ENCODE measurements at places on chromosomes 7 and 10. TPM values are rescaled to one million over a fixed set of nuclear protein-coding genes. Genes with fewer than 3 reads are reported as not detected.
A peak's percentile ranks its signal among the peaks of the same experiment; 100 is the strongest.

DNA sequence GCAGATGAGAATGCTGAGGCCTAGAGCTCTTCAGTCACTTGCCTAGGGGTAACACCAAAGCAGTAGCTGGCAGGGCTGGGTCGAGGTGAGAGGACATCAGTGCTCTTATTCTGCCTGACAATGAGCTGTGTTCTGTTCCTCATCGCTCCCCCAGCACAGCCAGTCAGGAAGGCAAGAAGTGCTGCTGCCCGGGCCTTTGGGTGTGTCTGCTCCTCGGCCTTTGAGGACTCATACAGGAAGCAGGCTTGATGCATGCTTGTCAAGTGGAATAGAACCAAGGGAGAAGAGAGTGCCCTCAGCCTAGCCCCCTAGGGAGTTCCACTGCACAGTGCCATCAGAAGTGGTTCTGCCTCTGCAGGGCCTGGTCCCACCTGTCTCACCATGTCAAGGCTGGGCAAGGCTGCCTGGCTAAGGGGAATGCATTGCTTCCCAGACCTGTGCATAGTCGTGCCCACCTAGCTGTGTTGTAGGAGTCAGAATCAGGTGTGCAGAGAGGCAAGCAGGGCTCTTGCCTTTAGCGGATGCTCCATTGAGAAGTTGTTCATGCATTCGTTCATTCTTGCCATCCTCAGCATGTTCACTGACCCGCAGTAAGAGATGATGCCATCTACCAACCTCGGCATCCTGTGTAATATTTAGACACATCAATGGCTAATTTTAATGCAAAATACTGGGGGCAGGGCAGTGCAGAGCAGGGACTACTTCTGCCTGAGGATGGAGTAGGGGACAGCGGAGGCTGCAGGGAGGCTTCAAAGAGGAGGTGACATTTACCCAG is 156.6 kb downstream of the RPS24 start:
- no peak for DNase-seq

- no peak for DNase-seq
Measured at GRCh38 chr10:120051671-120052070, 159.1 kb downstream of the SEC23IP start.

- no peak for DNase-seq
Measured at GRCh38 chr10:119498889-119499676, 43.4 kb downstream of the RGS10 start.

DNA sequence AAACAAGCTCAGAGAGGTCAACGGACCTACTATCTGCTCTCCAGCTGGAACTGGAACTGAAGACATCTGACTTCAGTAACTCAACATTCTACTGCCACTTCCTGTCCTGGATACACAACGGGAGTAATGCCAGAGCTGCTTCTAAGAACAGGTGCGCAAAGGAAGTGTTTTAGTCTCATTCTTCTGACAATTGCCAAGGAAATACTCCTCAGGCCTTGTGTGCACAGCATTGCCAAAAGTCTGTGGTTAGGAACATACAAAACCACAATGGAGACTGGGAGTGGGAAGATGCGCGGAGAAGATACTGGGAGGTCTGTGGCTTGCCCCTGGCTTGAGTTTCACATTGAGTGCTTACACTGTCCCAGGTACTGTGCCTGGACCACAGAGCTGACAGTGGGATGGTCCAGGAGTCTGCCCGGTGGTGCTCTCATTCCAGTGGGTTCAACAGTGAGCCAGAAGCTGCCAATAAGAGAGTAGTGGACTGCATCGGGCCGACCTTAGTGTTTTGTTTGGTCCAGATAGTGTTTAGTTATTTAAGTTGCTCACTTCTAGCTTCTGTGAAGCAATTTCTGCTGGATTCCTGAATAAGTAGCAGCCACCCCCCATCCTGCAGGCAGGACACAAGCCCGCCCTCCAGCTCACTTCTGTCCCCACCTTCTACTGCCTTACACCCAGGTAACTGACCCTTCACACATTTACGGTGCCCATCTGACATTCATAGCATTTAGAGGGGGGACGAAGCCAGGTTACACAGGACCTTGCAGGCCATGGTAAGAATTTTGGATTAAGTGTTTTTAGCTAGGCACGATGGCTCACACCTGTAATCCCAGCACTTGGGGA is 10.3 kb downstream of the TBL2 start:
- DNase-seq = no peak

DNA sequence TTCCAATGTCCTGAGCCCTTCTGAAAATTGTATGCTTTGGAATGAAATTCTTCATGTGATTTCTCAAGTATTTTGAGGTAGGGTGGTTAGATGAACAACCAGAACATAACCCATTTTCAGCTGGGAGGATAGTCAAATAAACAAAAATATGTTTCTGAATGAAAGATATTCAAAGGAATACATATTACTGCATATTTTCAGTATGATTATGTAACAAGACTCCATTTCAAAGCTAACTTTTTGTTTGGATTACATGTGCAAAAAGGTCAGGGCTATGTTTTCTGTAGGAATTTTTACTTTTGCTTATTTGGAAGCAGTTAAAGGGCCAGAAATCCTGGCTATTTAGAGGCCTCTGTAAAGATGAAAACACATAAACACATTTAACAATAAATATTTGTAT is 27.7 kb downstream of the CDK6 start:
- no peak for DNase-seq

DNA sequence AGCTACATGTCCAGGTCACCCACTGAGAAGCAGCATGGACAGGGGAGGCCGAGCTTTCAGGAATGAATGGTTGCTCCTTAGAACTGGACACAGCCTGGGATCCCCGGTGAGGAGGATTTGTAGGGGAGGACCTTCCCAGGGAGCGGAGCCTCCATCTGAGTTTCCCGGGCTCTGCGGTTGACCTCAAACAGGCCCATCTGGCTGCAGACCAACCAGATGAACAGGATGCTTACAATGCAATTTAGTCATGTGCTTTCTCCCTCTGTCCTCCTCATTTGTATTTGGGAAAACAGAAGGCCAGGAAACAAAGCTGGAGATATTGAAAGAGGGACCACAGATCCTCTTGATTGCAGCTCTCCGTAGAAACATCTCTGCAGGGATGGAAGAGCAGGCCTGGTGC is 104.8 kb downstream of the EMX2 start:
- no peak for DNase-seq

GRCh38 chr10:91339729-91340128 is 70.4 kb upstream of the HECTD2 start:
- DNase-seq = no peak

DNA sequence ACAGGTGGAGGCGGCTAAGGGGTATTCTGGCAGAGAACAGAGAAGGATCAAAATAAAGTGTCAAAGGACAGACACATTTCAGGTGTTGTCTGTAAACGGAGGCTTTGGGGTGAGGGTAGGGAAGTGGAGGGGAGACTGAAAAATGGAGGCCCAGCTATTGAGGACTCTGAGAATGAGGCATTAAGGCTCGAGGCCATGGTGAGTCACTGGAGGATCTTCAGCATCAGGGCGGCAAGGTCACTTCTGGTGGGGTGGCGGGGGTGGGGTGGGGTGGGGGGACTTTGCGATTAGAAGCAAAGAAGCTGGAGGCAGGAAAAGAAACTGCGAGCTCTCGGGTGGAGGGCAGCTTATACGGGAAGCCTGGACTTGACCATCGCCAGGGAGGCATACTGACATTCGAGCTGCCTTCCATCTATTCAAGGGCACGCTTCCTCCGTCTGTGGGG is 58.4 kb upstream of the PCGF5 start:
- peak; percentile 29 for DNase-seq

DNA sequence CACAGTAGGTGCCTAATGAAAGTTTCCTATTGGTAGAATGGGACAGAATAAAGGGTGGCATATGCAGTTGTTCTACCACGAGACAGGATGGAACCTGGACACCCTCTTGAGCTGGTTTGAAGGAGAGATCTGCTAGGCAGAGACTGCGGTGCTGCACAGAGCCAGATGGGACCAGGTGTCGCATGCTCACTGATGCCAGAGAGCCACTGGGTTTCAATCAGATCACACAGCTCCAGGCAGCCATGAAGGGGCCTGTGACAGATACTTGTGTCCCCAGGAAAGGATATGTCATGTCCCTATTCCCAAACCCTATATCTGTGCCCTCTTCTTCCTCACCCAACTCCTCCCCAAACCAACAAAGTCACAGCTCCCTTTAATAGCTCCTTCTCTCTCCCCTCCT is 235.7 kb downstream of the PRPF18 start:
- no peak for DNase-seq

DNA sequence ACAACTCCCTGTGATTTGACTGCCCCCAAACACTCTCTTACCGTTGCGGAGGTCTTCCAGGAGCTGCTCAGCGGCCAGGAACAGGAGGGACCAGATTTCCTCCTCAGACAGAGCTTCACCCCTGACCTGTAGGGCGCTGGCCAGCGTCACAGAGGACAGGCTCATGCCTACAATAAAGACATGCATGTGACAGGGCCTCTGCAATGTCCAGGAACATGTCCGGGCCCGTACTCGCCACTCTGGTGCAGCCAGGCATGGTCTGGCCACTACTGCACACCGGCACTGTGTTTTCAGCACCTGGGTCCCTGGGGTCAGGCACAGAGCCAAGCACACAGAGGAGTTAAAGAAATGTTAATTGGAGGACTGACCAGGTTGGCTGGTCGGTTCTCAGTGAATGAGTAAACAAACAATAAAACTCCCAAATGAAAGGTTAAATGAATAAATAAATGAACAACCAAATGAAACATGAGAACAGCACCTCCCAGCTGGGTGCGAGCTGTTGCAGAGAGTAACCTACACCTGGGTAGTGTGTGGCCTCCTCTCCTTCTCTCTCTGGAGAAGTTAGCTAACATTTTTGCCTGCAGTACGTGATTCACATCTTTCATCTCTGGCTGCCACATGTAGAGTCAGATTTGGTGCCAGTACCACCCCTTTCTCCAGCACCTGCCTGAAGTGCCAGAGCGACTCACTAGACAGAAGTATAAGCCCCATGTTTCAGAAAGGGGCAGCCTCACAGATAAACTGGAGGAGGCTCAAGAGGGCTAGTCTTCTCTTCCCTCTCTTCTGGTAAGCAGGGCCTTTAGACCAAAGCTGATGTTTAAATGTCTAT is 22.8 kb downstream of the FRMPD2 start:
- DNase-seq = no peak

GRCh38 chr7:157509226-157509625 is 172.4 kb downstream of the DNAJB6 start:
- no peak for DNase-seq

The CLDN15 gene
- 2.8 TPM for total RNA-seq

The UNC5B gene
- total RNA-seq = 5.4 TPM

The MRC1 gene
- total RNA-seq = not detected

The MAGI2 gene
- total RNA-seq = 8.7 TPM

The HERPUD2 gene
- 21.5 TPM for total RNA-seq

The FBXW4 gene
- 26.8 TPM for total RNA-seq

The MYO1G gene
- not detected for total RNA-seq

The JAZF1 gene
- total RNA-seq = 22.8 TPM

The FZD8 gene
- total RNA-seq = 0.83 TPM

The ZNF37A gene
- total RNA-seq = 10.4 TPM

The SPDYE11 gene
- total RNA-seq = not detected
